ENCODE measurements at places on chromosomes 6 and 20. TPM values are rescaled to one million over a fixed set of nuclear protein-coding genes. Genes with fewer than 3 reads are reported as not detected.

The IL17A gene
- not detected for total RNA-seq

The OR2J3 gene
- not detected for total RNA-seq

The OOEP gene
- total RNA-seq: not detected

The RPS18 gene
- 2,993 TPM for total RNA-seq

The ACTL10 gene
- 4.2 TPM for total RNA-seq

The SPEF1 gene
- total RNA-seq: not detected

The ISM1 gene
- under 0.01 TPM for total RNA-seq

The TRAPPC3L gene
- total RNA-seq: 0.04 TPM

The SMLR1 gene
- not detected for total RNA-seq

The PBOV1 gene
- total RNA-seq: not detected

The GGTLC1 gene
- total RNA-seq: not detected

The MAN1A1 gene
- 29.6 TPM for total RNA-seq

The MPIG6B gene
- not detected for total RNA-seq

The RBM24 gene
- total RNA-seq: 0.74 TPM

The WFDC11 gene
- not detected for total RNA-seq

The SLC17A1 gene
- total RNA-seq: not detected

The CLPSL2 gene
- total RNA-seq: not detected

The THEMIS gene
- not detected for total RNA-seq

The PARD6B gene
- 0.13 TPM for total RNA-seq

All from pulmonary artery endothelial cell (primary cell).